NCI-H1436 treated with DMSO at 0.1 percent for 48 hours (cell line): ENCODE measurements at places on chromosomes 2 and 18.

GRCh38 chr2:127347734-127348392 lies 39.9 kb downstream of the MAP3K2 start:
- no peak for DNase-seq

DNA sequence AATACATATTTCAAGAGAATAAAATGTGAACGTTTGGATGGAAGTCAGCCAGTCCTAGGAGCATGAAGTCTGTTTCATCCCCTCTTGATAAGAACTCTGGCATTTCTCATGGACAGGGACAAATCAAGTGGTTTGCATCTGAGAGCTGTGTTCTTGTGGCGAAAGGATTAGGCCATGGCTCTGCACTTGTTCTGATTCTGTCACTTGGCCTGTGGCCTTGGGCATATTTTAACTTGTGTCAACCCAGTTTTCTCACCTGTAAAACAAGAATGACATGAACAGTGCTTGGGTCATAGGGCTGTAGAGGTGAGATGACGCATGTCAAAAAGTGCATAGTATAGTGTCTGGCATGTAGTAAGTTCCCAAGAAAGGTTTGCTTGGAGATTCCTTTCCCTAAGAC lies 125.8 kb downstream of the MGAT5 start:
- DNase-seq, result no peak

DNA sequence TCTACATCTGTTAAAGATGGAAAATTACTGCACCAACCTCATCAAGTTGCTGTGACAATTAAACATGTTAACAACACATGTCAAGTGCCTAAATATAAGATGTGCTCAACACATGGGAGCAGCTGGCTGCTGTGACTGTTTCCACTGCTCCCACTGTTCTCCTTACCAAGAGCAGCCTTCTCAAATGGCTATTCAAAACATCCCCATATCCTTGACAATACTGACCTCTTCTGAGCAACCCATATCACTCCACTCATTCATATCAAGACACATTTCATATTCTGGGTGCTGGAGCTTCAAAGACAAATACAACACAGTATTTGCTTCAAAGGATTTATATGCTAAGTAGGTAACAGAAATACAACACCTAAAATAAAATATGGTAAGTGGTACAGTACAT lies 60.3 kb downstream of the PIAS2 start:
- DNase-seq, result no peak

- no peak for DNase-seq
Measured at GRCh38 chr2:71082402-71083252, 14.2 kb downstream of the NAGK start.

DNA sequence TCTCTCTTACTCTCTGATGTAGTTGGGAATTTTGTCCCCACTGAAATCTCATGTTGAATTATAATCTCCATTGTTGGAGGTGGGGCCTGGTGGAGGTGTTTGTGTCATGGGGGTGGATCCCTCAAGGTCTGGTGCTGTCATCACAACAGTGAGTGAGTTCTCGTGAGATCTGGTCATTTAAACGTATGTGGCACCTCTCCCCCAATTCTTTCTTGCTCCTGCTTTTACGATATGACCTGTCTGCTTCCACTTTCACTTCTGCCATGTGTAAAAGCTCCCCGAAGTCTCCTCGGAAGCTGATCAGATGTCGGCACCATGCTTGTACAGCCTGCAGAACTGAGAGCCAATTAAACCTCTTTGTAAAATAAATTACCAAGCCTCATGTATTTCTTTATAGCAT lies 337.8 kb upstream of the CDH2 start:
- no peak for DNase-seq

- DNase-seq, result no peak
Measured at GRCh38 chr2:10977621-10978020, 65.9 kb downstream of the KCNF1 start.

GRCh38 chr2:201157694-201158093 lies 25.2 kb upstream of the CASP10 start:
- DNase-seq, result no peak

GRCh38 chr2:175166216-175166824 lies 1.7 kb downstream of the ATF2 start:
- no peak for DNase-seq

DNA sequence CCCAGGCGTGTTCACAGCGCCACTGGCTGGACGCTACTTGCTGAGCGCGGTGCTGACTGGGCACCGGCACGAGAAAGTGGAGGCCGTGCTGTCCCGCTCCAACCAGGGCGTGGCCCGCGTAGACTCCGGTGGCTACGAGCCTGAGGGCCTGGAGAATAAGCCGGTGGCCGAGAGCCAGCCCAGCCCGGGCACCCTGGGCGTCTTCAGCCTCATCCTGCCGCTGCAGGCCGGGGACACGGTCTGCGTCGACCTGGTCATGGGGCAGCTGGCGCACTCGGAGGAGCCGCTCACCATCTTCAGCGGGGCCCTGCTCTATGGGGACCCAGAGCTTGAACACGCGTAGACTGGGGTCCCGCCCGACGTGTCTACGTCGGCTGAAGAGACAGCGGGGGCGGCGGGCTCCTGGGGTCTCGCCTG lies 891 bp upstream of the KHK start:
- no peak for DNase-seq

- DNase-seq, result no peak
Measured at GRCh38 chr18:34626404-34627136, 83.5 kb upstream of the DTNA start.

- DNase-seq, result no peak
Measured at GRCh38 chr2:179051250-179051649, 1.3 kb upstream of the CCDC141 start.

GRCh38 chr2:237190966-237191713 lies 105.5 kb downstream of the COPS8 start:
- no peak for DNase-seq

DNA sequence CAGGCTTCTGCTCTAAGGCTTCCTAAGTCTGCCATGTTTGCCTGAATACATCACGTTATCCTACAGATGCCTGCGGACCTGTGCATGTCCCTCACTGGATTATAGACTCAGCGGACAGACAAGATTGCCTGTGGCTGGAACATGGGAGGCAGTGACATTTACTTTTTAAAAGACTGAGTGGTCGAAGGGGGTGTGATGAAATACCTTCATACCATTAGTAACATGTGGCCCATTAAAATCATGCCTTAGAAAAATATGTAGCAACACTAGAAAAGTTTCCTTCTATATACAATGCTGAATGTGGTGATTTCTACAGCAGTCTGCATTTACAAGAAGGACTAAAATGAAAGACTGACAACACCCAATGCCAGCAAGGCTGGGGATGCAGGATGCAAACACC lies 154.4 kb downstream of the ASB1 start:
- no peak for DNase-seq

- no peak for DNase-seq
Measured at GRCh38 chr2:221590861-221591365, 18.8 kb upstream of the EPHA4 start.

GRCh38 chr2:120444691-120445240 lies 98.8 kb downstream of the INHBB start:
- DNase-seq, result no peak
